Astrocyte of the hippocampus (primary cell): ENCODE measurements at places on chromosomes 7 and 10.
A peak's percentile ranks its signal among the peaks of the same experiment; 100 is the strongest.

GRCh38 chr10:69894156-69894555, 92.5 kb downstream of the COL13A1 start:
- no peak for DNase-seq

GRCh38 chr7:126803990-126804389, 448.8 kb downstream of the GRM8 start:
- peak; percentile 9 for DNase-seq

DNA sequence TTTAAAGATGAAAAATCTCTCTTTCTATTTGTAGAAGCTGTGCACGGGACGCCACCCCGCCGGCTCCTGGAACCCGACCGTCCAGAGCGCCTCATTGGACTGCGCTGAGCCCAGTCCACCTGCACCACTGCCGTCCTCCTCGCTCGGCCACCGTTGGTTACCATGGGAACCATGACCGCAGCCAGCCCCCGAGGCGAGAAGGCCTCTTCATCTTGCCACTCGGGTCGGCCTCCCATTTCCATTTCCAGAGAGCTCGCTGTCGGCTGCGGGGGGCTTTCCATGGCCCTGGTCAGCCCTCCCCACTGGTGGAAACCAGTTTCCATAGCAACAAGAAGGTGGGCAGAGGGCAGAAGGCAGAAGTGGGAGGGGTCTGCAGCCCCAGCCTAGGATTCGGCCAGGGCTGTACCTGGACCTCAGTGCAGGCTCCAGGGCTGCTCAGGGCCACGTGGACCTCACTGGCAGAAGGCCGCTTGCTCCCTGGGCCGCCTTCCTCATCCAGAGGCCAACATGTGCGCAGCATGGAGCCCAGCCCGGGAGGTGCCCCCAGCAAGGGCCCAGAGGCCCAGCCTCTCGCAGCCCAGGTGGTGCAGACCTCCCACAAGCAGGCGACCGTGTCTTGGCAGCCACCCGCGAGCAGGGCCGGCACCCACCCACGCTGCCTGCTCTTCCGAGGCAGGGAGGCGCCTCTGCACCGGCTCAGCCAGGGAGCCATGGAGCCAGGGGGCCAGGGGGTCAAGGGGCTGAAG, 283.5 kb upstream of the PPP2R2D start:
- DNase-seq, result no peak

DNA sequence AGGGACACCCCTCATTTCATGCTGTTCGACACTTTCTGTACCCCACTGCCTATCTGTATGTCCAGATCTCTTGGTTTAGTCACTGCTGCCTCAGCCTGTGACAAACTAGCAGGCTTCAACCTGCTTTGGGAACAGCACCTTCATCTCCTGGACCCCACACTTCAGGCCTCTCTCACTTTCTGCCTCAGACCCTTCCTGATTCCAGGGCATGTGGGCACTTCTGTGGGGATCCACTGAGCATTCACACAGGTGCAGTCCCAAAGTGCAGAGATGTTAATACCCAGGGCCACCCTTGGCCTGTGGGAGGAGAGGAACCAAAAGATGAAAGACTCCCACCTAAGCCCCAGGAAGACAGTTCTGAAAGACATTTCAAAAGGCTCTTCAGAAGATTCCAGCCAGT, 29.4 kb upstream of the C10orf71 start:
- DNase-seq, result no peak

DNA sequence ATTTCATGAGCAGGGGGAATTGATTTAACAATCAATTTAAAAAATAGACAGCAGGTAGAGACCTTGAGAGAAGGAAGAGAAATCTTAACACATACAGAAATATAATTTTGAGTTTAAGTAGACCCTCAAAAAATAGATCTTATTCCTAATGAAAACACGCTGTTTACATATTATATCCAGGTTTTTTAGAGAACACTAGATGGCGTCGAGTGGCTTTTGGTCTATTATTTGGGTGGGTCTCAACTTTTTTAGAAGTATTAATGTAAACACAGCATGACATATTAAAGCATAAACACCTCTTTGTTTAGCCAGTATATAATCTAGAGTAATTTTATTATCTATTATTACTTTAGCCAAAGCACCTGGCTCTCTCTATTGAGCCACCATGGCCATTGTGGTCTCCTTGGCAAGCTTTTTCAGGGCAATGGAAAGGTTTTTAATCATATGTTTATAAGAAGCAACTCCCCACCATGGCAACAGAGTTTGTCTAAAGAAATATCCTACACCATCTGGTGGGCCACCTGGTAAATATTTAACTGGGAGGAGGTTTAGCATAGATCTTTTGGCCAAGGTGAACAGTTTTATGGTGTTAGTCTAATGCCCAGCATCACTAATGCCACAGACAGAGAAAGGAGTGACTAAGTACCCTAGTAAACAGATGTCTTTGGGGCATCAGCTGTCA, 59.7 kb upstream of the PRSS1 start:
- DNase-seq, result no peak

GRCh38 chr7:131007439-131008330, 273.7 kb upstream of the KLF14 start:
- peak; percentile 86 for DNase-seq
